ENCODE measurements at places on chromosomes 7 and 10.

- DNase-seq, result peak; percentile 73
Measured at GRCh38 chr10:73932620-73933112, 21.7 kb downstream of the PLAU start.

- no peak for DNase-seq
Measured at GRCh38 chr10:63383141-63383540, 82.6 kb downstream of the JMJD1C start.

- DNase-seq, result peak; percentile 46
Measured at GRCh38 chr7:155815332-155816191, 3.3 kb upstream of the SHH start.

DNA sequence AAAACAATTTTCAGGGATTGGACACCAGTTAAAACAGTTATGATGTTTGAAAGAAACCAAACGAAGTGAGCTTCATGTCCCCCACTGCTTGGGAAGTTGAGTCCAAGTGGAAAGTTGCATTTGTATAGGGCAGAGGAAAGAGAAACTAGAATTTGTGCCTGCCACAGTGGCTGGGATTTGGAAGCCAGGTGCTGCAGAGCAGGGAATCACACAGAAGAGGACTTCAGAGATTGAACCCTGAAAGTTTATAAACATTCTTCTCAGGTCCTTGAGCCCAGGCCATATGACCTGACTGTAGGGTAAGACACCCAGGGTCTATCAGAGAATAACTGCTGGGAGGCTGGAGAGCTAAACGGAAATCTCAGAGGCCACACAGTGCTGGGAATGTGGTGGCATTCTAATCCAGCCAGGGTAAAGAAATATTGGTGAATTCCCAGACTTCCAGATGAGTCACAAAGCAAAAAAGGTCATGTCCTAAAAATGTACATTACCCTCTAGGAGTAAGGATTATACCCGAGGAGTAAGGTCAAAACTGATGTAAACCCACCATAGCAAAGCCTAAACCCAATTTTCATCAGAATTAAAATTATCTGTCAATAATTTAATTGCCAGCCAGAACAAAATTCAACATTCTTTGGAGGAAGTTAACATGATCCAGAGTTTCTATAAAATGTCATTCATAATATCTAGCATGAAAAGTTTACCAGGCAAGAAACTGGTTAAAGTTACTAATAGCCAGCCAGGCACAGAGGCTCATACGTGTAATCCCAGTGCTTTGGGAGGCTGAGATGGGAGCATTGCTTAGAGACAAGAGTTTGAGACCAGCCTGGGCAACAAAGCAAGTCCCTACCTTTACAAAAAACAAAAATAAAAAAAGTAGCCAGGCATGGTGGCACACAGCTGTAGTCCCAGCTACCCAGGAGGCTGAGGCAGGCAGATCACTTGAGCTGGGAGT is 31.2 kb downstream of the TOMM7 start:
- no peak for DNase-seq

GRCh38 chr10:132382231-132382922 is 14.6 kb upstream of the PWWP2B start:
- no peak for DNase-seq

DNA sequence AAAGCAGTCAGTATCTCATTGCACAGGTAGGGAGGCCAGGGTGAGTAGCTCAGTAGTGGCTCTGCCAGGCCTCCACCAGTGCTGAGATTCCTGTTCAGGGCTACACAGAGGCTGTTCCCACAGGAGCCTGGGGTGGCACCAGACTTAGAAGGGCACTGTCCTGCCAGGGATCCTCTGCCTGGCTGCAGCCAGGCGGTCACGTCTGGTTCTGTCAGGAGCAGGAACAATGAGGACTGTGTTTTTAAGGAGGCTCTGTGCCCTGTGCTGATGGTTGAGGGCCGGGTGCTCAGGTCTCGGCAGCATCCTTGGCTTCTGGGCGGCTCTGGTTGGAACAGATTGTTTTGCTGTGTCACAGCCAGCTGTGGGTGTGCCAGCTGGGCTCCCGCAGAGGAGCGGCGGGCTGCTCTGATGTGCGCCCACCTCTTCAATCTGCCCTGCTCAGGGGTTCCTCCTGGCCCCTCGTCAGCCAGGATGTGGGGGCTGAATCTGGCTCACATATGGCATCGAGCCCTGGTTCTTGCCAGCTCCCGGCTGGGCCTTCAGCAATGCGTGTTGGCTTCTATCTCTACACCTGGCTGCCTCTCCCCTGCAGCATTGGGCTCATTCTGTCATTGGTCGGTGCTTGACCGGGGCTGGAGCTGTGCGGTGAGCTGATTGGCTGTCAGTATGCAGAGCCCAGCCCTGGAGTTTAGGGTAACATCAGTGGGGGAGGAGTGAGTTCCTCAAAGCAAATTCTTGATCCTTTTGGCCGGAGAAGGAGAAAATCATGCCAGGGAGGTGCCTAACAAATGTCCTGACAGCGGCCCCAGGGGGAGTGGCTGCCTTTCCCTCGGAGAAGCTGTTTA is 41.2 kb downstream of the TACR2 start:
- DNase-seq, result no peak

GRCh38 chr7:70446448-70447143 is 685.3 kb upstream of the GALNT17 start:
- no peak for DNase-seq

DNA sequence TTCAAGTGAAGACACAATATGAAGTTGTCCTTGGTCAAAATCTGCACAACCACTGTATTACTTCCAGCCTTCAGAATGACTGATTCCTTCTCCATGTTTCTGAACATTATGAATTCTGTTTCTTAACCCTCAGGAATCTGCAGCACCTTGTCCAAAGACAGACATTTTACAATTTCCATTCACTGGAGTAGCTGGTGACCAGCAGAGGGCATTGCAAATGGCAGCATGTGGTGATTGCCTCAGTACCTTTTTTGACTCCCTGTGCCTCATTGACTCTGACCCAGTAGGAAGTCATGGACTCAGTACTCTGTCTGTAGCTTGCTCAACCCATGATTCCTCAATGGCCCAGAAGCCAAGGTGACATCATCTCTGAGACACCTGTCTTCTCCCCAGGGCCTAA is 879 bp upstream of the VPS41 start:
- DNase-seq, result no peak

DNA sequence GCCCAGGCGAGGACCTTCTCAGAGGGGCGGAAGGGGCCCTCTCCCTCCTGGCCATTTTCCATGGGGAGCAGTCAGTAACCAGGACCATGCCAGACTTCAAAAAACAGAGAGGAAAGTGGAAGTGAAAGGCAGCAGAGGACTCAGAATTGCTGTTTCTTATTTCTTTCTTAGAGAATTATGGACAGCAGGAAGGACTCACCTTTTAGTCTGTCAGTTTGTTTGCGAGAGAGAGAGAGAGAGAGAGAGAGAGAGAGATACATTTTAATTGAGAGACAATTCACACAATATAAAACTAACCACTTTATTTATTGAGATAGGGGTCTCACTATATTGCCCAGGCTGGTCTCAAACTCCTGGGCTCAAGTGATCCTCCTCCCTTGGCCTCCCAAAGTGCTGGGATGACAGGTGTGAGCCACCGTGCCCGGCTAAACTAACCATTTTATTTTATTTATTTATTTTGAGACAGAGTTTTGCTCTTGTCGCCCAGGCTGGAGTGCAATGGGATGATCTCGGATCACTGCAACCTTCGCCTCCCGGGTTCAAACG is 24.5 kb downstream of the SCD start:
- no peak for DNase-seq

- DNase-seq, result no peak
Measured at GRCh38 chr7:98456866-98457265, 56.0 kb upstream of the BAIAP2L1 start.

- DNase-seq, result no peak
Measured at GRCh38 chr7:47726047-47726726, 144.3 kb upstream of the TNS3 start.

DNA sequence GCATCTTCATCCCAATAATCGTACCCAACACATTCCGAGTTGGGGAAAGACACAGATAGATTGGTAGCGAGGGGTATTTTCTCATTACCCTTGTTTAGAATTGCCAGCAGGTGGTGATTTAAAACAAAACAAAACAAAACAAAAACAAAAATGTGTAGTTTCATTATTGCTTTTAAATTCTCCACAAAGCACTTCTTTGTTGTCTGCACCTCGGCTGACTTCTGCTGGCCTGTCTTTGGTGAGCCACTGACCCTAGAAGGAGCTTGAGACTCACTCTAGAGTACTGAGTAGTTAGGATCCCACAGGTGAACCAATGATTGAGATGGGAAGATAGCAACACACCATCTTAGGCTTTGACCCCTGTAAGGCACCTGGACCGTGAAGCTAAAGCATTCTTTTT is 105.4 kb upstream of the BET1 start:
- DNase-seq, result no peak

DNA sequence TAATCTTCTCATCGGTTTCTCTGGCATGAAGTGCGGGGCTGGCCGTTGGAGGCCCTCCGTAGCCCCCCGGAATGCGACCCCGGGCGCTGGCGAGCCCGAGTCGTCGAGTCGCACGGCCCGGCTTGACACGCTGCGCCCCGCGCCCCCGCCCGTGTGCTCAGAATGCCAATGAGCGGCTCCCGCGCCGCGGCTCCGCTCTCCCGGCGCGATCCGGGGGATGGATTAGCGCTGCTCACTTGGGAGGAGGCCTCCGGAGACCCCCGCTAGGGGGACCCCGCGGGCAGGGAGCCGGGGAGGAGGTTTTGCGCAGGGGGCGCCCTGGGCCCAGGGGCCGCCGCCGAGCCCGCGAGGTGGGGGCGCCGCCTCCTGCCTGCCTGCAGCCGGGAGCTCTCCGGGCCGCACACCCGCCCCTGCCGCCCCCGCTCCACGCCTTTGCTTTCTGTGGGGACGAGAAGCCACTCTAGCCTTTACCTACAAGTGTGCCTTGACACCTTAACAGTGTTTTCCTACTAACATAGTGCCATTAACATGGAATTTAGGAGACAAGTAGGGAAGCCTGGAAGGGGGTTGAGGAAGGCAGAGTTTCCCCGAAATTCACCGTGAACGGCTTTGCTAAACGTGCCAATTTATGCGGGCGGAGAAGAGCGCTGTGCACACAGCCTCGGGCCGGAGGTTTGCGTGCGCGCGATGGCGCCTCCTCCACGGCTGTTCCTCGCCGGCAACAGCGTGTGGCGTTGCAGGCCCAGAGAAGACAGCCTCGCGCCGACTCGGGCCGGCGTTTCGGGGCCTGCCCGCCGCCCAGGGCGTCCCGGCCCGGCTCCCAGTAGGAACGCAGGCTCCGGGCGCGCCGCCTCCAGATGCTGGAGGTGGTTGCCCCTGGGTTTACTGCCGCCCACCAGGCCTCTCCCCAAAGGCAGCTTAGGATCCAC is 7.1 kb downstream of the SHH start:
- peak; percentile 48 for DNase-seq

- DNase-seq, result no peak
Measured at GRCh38 chr7:101457001-101457750, 94.5 kb downstream of the COL26A1 start.

DNA sequence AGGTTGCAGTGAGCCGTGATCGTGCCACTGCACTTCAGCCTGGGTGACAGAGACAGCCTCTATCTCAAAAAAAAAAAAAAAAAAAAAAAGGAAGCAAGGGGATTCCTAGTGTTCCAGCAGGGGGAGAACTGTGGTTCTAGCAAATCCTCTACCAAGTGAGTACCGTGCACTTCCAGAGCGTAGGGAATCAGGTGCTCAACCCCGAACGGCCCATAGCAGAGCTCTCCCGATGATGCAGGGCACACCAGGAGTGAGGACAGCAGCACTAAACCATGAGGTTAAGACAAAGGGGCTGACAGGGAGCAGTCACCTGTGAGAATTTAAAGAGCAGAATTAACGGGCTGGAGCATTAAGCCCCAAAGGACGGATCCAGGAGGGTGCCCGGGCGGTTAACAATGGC is 173.6 kb downstream of the PTPRN2 start:
- no peak for DNase-seq

DNA sequence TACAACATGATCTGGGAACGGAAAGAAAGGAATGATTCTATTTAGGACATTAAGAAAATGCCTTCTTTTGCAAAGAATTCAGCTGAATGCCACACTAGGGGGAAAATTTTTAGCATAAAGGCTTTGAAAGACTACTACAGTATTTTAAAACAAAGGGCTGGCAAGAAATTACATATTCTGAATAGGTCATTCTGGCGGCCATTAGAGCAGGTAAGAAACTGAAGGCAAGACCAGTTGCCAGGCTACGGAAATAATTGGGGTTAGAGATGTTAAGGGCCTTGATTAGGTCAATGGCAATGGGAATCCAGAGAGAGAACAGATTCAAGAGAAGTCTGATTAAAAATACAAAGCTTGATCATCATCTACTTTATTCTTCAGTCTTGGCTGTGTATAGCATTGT is 3.8 kb upstream of the HECTD2 start:
- no peak for DNase-seq

DNA sequence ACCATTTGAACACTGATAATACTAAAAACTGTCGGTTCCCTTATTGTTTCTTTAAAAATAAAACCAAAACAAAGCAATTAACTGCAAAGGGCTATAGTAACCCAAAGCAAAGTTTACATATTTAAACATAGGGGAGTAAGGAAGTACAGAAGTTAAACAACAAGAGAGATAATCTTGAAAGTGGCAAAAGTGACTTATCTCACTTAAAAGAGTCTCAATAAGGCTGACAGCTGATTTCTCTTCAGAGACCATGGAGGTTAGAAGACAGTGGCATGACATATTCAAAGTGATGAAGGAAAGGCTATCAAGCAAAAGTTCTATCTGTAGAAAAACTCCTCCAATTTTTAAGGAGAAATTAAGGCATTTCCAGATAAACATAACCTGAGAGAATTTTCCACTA is 233.5 kb upstream of the HDAC9 start:
- no peak for DNase-seq

DNA sequence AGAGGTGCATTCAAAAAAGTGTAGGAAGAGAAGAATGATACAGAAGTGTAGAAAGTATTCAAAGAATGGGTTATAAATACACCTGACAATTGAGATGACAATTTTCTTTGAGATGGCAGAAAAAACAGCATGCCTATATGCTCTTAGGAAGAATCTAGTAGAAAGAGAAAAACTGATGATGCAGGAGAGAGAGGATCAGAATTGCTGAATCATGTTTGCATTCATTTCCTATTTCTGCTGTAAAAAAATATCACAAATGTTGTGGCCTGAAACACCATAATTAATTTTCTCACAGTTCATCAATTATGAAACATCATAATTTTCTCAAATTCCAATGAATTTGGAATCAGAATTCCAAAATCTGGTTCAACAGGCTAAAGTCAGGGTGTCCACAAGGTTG is 9.8 kb upstream of the AKR1C1 start:
- no peak for DNase-seq

DNA sequence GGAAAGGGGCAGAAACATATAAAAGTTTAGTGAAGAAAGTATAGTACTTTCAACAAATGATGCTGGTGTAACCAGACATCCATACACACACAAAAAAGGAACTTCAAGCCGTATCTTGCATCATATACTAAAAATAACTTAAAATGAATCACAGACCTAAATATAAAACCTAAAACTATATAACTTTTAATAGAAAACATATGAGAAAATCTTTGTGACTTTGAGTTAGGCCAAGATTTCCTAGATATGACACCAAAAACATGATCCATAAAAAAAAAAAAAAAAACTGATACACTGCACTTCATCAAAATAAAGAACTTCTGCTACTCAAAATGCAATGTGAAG is 40.9 kb downstream of the NUDCD3 start:
- DNase-seq, result no peak

Data from inflammatory macrophage (primary cell).